Stimulated activated CD8-positive, alpha-beta memory T cell treated with anti-CD3 and anti-CD28 coated beads, Interleukin-2, amount 100 ng/mL, for 1 hour (primary cell): ENCODE measurements at places on chromosomes 16 and 17.

- no peak for DNase-seq
These were observed 10.6 kb upstream of the TRAP1 start for GRCh38 chr16:3727806-3728381.

GRCh38 chr17:76384222-76384986, at the start of gene SPHK1:
SPHK1 (plus strand) TSS chr17:76384609; CDS start chr17:76385645, 1,036 bp downstream.
- peak; percentile 29 for DNase-seq

DNA sequence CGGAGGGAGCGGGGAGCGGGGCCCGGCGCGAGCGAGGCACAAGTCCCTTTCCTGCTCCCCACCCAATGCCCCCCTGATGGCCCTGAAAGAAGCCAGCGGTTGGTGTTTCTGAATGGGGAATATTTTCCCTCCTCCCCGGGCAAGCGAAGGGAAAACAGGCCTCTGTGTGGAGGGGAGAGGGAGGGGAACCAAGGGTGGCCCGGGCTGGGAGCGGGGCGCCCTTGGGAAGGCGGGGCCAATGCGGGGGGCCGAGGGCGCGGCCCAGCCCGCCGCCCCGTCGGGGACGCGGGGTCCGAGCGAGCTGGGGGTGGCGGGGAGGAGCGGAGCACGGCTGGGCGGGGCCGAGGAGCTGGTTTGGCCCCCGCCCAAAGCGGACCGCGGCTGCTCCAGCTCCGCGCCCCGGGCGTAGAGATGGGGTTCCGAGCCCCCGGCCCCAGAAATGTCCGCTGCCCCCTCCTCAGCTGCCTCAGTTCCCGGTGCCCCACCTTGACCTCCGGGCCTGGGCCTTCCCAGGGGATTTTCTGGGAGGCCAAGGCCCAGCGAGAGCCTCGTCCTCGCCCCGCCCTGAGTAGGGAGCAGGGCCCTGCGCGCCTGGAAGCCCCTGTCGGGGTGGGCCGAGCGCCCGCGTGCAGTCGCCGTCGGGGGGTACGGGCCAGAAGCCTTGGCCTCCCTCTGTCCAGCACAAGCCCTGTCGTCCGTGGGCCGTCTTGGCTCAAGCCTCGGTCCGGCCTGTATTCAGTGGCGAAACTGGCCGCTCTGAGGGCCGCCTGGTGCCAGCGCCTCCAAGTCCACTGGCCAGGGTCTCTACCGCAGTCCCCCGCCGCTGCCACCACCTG, 3.9 kb upstream of the HEXIM1 start:
- DNase-seq, result no peak

DNA sequence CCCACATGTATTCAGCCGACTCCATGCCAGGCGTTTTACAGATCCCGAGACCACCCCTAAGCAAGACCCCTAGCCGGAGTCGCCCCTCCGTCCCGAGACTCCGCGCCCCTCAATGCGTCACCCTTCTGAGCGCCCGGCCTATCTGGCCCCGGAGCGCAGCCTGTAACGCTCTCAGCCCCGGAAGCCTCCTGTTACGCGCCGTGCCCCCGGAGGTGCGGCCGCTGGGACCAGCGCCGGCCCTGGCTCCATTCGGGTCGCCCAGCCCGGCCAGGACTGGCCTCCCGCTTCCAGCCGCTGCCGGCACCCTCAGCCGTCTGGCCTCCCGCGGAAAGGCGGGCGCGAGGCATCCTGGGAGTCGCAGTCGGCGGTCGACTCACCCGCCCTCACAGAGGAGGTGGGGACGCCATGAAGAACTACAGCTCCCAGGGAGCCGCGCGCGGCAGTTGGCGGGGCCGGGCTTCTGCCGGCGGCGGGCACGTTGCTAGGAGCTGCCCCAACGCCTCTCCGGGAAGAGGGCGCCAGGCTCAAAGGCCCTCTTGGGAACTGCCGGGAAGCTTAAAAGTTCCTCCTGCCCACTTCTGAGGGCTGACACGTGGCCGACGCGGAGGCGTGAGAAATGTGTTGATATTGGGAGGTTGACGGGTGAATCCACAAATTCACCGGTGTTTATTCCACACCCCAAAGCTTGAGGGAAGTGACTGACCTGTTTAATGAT, at the start of gene FBF1:
Gene FBF1, minus strand, starts transcription at position 316 of the 715 bp plus-strand sequence. CDS start 2,893 bp downstream, outside the sequence.
- peak; percentile 74 for DNase-seq

DNA sequence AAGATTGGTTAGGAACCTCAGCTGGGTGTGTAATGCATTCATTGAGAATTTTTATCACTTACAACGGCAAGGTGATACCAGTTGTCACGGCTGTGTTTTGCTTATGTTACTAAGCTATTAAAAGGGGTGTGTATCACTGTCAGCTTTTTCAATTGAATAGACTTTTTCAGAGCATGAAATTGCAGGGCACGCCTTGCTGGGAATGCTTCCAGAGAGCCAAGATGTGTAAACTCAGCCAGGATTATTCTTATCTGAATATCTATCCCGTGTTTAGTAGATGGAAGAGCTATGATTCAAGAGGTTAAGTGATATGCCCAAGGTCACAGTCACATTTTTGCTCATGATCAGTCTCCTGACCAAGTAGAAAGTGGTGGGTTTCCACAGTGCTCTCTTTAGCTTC, 6.6 kb upstream of the TEKT3 start:
- no peak for DNase-seq

DNA sequence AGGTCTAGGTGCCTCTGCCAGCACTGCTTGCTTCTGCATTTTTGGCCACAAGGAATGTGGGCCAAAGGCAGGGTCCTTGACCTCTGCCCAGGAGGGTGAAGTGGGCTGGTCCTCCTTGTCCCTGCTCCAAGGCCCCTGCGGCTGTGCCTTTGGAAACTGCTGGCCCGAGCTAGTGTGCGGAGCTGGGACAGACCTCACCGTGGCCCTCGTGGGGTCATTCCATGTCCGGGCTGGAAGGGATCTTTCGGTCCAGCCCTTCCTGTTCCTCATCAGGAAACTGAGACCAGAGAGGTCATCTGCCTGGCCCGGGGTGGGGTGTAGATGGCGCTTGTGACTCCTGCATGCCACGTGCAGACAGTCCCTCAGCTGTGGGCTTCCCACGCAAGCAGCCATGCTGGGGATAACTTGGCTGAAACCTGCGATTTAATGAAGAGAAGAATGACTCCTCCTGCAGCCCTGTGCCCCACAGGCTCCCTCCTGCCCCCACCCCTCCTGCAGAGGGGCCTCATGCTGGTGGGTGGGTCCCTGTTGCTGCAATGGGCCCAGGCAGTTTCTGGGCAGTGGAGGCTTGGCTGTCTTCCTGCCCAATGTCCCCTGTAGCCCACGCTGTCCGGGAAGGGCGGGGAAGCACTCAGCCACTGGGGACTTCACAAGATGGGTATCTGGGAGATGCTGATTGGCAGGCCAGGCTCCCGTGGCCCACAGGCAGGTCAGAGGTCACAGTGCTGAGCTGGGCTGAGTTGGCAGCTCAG, 245.2 kb downstream of the SEC14L1 start:
- DNase-seq, result no peak

DNA sequence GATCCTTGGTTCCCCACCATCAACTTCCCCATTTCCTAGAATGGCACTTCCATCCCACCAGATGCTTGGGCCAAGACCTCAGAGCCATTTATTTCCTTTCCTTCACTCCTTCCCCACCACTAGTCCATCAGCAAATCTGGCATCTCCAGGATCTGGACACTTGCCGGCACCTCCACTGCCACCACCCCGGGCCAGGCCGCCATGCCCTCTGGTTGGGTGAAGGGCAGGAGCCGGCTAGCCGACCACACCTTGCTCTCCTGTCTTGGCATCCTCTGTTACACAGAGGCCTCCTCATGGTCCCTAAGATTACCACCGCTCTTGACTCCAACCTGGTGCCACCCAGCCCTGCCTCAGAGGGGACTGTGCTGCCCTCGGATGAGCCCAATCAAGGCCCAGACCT, 104.5 kb downstream of the RMI2 start:
- no peak for DNase-seq

DNA sequence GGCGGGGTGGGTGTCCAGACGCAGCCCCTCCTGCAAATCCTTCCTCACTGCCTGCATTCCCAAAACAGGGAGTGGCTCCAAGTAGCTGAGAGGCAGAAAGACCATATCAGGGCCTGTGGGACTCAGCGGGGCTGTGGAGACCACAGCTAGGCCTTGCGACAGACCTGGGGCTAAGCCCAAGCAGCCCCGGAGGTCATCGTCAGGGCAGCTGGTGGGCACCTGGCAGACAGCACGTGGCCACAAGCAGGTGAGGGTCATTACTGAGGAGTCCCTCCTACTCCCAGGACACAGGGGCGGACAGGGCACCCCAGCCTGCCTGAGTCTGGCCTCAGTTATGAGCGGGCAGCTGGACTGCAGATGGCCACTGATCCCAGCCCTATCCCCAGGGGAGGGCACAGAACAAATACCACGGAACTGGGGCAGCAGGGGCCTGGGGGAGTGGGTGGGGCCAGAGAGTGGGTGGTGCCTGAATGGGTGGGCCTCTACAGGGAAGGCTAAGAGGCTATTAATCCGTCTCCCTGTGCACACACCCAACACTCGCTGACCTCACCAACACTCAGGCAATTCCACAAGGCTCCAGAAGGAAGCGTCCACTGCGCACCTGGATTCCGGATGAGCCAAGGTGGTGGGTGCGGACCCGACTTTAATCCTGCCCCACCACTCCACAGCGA, 8.5 kb downstream of the HS3ST6 start:
- DNase-seq, result no peak

- DNase-seq, result no peak
These were observed 221.7 kb downstream of the RPTOR start for GRCh38 chr17:80766290-80766855.

DNA sequence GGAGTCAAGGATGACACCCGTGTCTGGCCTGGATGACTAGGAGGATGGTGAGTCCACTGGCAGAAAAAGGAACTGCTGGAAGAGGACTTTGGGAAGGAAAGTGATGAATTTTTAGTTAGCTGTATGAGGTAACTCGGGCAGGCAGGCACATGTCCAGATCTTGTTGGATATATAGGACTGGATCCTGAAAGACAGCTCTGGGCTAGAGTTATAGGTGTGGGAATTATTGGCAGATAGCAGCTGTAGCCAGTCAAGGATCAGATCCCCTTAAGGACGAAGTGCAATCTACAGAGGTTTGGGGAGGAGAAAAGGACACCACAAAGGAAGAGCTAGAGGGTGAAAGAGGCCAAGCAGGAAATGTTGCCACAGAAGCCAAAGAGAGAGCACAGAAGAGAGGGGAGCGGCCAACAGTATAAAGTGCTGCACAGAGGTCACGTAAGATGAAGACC, 10.1 kb downstream of the CYB5D1 start:
- no peak for DNase-seq

- no peak for DNase-seq
These were observed 1.4 kb downstream of the PRSS8 start for GRCh38 chr16:31134091-31134571.

DNA sequence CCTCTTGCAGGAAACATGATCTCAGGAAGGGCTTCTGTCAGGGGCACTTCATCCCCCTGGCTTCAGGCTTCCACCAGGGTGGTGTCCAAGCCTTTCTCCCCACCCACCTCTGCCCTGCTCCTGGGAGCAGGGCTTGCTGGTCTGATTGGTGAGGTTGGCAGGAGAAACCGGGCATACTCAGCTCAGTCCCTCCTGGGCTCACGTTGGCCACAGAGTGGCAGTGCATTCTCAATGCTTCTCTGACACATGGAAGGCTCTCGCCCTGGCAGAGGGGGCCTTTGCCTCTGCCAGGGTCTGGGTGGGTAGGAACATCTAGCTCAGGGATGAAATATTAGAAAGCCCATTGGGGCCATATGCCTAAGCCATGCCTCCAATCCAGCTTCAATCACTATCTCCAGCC, 142.8 kb downstream of the AXIN2 start:
- DNase-seq, result no peak

DNA sequence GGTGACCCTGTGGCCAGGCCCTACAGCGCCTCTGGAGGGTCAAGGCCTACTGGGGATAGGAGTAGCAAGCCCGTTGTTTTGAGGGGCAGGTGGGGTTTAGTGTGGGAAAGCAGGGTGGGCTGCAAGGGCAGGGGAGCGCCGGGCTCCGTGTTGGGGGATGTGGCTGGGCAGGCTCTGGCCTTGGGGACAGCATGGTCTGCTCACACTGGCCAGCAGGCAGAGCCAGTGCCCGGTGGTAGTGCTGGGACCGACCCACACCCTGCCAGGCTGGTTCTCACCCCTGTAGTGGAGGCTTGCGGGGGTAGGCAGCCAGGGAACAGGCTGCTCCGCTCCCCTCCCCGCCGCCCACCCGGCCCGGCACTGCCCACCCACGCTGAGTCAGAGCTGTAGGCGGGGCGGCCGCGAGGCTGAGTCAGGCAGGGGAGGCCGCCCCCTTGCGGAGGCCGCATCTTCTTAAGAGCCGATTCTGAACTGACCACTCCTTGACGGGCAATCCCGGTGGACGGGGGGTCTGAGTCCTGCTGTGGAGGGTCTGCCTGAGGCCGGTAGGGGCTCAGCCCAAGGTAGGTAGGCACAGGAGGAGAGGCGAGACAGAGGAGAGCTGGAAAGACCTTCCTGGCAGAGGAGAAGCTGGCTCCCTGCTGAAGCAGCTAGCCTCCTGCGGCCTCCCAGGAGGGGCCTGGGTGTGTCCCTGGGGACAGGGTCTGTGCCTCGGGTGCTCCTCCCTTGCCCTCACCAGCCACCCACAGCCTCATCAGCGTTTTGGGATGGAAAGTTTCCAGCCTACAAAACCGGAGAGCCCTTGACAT, 62.4 kb downstream of the BAIAP2 start:
- peak; percentile 47 for DNase-seq

GRCh38 chr17:28526381-28526780, 20.2 kb downstream of the FOXN1 start:
- no peak for DNase-seq

DNA sequence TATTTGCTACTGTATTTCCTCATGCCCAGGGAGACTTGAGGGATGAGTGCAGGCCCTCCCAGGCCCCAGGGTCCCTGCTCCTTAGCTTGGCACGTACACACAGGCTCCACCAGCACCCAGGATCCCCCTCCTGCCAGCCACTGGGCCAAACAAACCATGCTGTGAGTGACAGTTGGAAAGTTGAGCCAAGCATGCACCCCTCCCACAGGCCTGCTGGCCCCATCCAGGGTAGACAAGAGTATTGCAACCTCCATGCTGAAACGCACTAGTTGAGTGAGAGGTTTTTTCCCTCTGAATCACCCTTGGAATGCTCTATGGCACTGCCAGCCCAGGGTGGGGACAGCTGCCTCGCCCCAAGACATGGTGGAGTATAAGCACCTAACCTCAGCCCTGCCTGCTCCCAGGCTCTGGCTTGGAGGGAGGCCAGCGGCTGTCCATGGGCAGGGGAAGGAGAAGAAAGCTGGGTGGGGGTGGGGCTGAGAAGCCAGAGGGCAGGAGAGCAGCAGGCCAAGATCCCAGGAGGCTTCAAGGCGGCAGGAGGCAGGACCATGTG, 49.6 kb downstream of the PITPNM3 start:
- DNase-seq, result no peak

DNA sequence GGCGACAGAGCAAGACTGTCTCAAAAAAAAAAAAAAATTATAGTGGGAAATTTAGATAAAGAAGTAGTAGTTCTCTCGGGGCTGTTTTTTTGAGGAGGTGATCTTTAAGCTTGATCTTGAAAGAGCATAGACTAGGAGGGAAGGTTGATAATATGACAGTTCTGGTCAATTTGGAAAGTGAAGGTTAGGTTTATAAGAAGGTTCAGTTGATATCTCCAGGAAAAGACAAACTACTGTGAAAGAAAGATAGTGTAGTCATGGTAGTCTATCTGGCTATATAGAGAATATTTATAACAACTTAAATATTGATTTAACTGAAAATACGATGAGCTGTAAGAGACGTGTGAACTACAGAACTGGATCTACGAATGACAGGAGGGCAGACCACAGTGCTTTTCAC, 3.1 kb downstream of the ATF7IP2 start:
- DNase-seq, result no peak
